ENCODE measurements at places on chromosomes 3 and 15. TPM values are rescaled to one million over a fixed set of nuclear protein-coding genes. Genes with fewer than 3 reads are reported as not detected.

OSBPL10 gene
- total RNA-seq: 7.6 TPM

CCR3 gene
- total RNA-seq: not detected

HRG gene
- 0.04 TPM for total RNA-seq

RARRES1 gene
- total RNA-seq: 4.1 TPM

KBTBD12 gene
- total RNA-seq: 18.2 TPM

ADPRH gene
- total RNA-seq: 4.0 TPM

GNAT1 gene
- total RNA-seq: not detected

NCK1 gene
- 27.6 TPM for total RNA-seq

IQCF6 gene
- total RNA-seq: not detected

ROPN1B gene
- not detected for total RNA-seq

INSYN1 gene
- 5.7 TPM for total RNA-seq

GUCA1C gene
- not detected for total RNA-seq

SH3GL3 gene
- total RNA-seq: 8.6 TPM

CCR5 gene
- total RNA-seq: 0.13 TPM

LIPH gene
- 0.18 TPM for total RNA-seq

GOLGA6L7 gene
- total RNA-seq: not detected

SLC6A1 gene
- total RNA-seq: 1.2 TPM

PP2D1 gene
- total RNA-seq: not detected

FAM162A gene
- total RNA-seq: 33.6 TPM

C3orf70 gene
- total RNA-seq: 4.8 TPM

P2RY14 gene
- total RNA-seq: 1.5 TPM

SH3BP5 gene
- 23.7 TPM for total RNA-seq

RPUSD2 gene
- total RNA-seq: 11.0 TPM

SLC51B gene
- total RNA-seq: 0.71 TPM

ESYT3 gene
- 11.0 TPM for total RNA-seq

GOLGA6A gene
- total RNA-seq: 0.13 TPM

WDR93 gene
- 0.04 TPM for total RNA-seq

CSPG5 gene
- total RNA-seq: 1.4 TPM

FBXW12 gene
- total RNA-seq: 0.09 TPM

CADM2 gene
- total RNA-seq: 3.9 TPM

STRA6 gene
- 0.40 TPM for total RNA-seq

SELENOK gene
- total RNA-seq: 35.1 TPM

MAP6D1 gene
- total RNA-seq: 31.3 TPM

DGKG gene
- 1.8 TPM for total RNA-seq

GRAMD1C gene
- 1.3 TPM for total RNA-seq

RBPMS2 gene
- 0.44 TPM for total RNA-seq

EIF3J gene
- total RNA-seq: 38.6 TPM

MUC4 gene
- 0.18 TPM for total RNA-seq

ULK3 gene
- total RNA-seq: 29.7 TPM

C3orf62 gene
- 3.1 TPM for total RNA-seq

PAK6 gene
- total RNA-seq: 0.44 TPM

C15orf62 gene
- total RNA-seq: 0.13 TPM

ECE2 gene
- total RNA-seq: not detected

TGM4 gene
- not detected for total RNA-seq

DZIP1L gene
- total RNA-seq: 12.8 TPM

SMCO1 gene
- 1.6 TPM for total RNA-seq

All from muscle of leg (tissue), 16 donors.